ENCODE measurements at places on chromosomes 7 and 10. TPM values are rescaled to one million over a fixed set of nuclear protein-coding genes. Genes with fewer than 3 reads are reported as not detected.

The IFRD1 gene
- 32.8 TPM for polyA plus RNA-seq

The OR9A2 gene
- polyA plus RNA-seq: not detected

The IL15RA gene
- 2.0 TPM for polyA plus RNA-seq

The STAMBPL1 gene
- polyA plus RNA-seq: 8.0 TPM

The CCDC146 gene
- polyA plus RNA-seq: 11.3 TPM

The CCL24 gene
- not detected for polyA plus RNA-seq

DNA sequence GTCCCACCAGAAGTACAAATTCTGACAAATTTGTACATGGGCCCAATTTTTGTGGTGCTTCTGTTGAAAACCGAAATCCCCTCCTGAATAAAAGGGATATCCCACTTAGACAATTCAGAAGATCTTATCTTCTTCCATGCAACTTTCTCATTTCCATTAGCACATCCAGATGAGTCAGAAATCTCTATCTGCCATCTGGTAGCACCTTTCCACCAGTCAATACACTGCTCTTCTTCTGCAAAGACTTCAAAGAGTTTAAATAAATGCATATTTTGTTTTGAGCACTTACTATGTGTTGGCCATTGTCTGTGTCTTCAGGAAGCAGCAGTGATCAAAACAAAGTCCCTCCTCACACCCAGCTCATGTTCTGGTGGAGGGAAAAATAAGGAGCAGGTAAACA, 12.7 kb upstream of the KLF6 start:
- DNase-seq: no peak

- DNase-seq: no peak
Measured at GRCh38 chr10:99765672-99766301, 16.7 kb upstream of the ABCC2 start.

DNA sequence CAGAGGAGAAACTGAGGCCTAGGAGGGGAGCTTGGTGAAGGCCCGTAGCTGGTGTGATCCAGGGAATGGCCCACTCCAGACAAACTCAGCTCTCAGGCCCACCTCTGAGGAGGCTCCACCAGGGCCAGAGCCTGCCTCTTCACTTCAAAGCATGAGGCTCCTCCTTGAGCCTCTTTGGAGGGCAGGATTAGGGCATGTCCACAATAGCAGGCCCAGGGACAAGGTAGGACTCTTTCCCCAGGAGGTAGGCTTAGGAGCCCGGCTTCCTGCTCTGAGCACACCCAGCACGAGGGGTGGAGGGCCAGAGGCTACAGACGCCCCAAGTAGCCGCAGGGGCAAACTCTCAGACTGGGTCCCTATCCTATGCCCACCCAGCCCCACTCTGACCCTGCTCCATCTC, 164.6 kb upstream of the ZMIZ1 start:
- no peak for DNase-seq

DNA sequence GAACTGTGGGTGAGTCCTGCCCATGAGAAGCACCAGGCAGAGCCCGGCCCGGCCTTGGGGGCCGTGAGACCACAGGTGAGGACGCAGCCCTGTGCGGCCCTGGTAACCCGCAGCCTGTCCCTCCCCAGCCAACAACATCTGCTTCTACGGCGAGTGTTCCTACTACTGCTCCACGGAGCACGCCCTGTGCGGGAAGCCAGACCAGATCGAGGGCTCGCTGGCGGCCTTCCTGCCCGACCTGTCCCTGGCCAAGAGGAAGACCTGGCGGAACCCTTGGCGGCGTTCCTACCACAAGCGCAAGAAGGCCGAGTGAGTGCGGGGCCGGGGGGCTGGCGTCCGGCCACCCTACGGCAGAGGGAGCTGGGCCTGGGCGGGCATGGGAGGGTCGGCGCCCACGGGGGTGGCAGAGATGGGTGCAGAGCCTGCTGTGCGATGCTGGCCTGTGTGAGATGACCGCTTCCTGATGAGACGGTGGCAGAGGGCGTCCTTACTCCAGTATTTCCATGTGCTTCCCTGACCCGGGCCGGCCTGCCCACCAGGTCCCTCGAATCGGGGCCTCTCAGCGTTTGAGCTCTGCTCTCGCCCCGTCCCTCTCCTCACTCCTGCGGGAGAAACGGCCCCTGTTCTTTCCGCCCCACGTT, 34.1 kb upstream of the FOXL3 start:
- DNase-seq: no peak

- DNase-seq: no peak
Measured at GRCh38 chr7:2986561-2986960, 57.1 kb downstream of the CARD11 start.

DNA sequence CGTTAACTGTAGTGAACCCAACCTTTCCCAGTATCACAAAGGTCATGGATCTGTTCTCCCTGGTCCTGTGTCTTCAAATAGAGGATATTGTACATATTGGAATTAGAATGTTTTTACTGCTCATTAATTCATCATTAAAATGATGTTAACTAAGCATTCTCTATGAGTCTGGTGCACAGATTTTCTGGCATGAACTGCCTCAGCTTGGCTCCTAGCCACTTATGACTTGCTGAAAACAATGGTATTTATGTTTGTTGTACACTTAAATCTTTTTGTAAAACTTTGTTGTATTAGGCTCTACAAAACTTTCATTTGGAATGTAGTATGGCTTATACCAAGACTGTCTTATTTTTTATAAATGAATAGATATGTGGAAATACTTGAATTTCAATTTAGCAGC, 329.4 kb downstream of the TFEC start:
- no peak for DNase-seq

DNA sequence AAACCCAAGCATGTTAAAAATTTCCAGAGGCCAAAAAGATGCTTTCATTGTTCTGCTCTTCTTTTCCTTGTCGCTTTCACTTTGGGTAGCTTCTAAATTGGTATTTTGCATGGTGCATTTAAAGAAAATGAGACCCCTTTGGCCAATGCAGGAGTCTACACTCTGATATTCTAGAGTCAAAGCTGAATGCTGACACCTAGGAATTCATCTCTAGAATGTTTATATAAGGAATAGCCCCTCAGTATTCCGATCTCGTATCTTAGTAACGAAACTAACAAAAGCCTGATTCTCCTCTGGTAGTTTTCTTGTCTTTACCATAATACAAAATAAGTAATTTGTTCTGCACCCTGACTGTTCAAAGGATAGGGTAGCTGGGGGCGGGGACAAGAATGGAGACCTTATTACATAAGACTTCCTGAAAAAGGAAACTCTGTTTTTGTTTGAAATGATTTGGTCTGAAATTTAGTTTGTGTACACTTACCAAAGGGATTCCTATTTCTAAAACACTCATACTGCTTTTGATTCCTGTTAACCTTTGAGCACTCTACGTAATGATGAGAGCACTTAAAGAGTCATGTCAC, 17.1 kb downstream of the IKZF1 start:
- no peak for DNase-seq

GRCh38 chr10:121362026-121362425, 236.2 kb downstream of the FGFR2 start:
- no peak for DNase-seq

GRCh38 chr10:3672220-3672619, 112.8 kb downstream of the KLF6 start:
- DNase-seq: no peak

GRCh38 chr10:123530166-123530870, 135.8 kb upstream of the GPR26 start:
- no peak for DNase-seq

DNA sequence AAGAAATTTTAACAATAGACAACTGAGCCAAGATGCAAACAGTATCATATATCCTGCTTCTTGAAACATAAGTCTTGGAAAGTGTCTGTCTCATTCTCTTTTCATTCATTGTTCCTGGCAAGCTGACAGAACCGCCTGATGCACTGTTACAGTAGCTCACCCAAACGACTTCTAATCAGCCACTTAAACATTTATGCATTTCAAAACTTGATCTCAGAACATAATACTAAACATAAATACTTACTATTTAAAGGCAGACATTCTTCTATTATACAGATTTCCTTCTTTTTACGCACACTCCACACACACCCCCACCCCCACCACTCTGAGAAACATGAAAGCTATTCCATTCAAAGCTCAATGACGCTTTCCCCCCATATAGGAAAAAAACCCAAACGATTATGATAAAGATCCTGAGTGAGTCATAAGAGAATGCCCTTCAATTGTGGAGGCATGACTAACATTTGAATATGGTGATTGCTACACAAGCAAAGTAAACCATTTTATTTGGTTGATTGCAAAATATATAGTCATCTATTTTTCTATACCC, 30.5 kb downstream of the SHTN1 start:
- DNase-seq: no peak

DNA sequence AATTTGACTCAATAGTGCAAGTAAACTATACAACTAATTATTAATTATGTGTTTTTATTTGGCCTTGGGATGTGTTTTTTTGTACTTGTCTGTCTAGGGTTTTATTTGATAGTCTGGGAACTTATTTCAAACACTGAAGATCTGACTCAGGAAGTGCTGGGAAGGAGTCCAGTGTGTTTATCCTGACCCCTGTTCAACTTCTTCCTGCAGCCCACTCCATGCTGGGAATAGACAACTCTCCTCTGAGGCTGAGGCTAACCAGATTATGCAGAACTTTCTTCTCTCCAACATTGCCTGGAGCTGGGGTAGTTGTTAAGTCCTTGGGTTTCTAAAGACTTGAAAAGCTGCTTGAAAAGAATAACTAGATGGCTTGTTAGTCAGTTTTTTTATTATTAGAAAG, 6.9 kb downstream of the CISD1 start:
- DNase-seq: no peak

- DNase-seq: peak; percentile 28
Measured at GRCh38 chr10:51389415-51390321, 309.7 kb downstream of the CSTF2T start.

GRCh38 chr10:99431190-99431760, 851 bp upstream of the GOT1 start:
- DNase-seq: peak; percentile 58

GRCh38 chr7:106448992-106449859, 164.4 kb upstream of the NAMPT start:
- DNase-seq: no peak

DNA sequence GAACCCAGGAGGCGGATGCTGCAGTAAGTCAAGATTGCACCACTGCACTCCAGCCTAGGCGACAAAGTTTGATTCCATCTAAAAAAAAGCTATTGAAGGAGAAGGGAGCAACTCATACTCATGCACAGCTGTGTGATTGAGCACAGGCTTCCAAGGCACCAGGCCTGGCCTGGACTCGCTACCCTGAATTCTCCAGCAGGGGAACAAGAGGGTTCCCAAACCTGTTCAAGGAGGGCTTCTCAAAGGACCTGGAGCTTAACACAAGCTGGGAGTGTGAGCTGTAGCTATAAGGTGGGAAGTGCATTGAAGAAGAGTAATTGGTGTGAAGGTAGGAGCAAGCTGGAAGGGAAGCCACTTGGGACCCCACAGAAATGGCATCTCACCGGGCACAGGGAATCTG, 15.1 kb upstream of the DDIT4 start:
- DNase-seq: no peak

DNA sequence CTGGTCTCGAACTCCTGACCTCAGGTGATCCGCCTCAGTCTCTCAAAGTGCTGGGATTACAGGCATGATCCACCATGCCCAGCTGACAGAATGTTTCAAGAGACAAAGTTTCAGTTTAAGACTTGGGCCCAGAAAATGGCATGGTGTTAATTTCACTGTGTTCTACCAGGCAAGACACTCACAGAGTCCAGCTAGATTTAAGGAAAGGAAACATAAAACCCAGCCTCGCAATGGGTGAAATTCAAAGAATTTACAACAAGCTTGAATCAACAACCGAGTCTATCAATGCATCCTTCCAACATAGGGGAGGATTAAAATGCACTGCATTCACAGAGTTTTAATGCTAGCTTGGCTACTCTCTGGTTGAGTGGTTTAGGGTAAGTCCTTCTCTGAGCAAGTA, 764.0 kb downstream of the XPNPEP1 start:
- DNase-seq: no peak

DNA sequence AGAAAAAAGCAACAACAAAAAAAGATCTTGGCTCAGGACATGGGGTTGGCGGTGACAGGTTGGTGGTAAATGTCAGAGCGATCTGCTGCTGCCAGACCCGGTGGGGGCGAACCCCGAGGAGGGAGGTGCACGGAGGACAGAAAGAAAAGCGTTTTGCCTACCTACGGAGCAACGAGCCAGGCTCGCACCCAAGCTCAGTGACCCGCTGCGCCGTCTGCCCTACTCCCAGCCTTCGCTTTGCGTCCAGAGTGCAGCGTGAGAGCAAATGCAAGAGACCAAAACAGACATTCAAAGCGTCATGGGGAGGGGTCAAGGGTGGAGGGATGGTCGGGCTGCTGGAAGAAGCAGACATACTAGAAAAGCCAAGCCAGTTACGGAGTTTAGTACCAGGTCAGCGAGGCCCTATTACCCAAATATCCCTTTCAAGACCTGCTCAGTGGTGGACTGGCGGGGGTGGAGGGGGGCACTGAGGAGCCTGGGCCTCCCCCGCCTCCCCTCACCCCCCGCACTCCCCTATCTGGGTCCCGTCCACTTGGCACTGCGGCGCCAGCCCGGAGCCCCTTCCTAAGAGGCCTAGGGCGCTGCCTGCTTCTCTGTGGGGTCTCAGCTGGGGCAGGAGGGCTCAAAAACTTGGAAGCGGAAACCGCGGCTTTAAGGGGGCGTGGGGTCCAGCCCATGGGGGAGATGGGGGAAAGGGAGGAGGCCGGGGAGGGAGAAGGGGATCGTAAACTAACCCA, 66.9 kb downstream of the SLC29A4 start:
- DNase-seq: no peak

GRCh38 chr10:130234171-130234965, 98.2 kb downstream of the GLRX3 start:
- DNase-seq: no peak

DNA sequence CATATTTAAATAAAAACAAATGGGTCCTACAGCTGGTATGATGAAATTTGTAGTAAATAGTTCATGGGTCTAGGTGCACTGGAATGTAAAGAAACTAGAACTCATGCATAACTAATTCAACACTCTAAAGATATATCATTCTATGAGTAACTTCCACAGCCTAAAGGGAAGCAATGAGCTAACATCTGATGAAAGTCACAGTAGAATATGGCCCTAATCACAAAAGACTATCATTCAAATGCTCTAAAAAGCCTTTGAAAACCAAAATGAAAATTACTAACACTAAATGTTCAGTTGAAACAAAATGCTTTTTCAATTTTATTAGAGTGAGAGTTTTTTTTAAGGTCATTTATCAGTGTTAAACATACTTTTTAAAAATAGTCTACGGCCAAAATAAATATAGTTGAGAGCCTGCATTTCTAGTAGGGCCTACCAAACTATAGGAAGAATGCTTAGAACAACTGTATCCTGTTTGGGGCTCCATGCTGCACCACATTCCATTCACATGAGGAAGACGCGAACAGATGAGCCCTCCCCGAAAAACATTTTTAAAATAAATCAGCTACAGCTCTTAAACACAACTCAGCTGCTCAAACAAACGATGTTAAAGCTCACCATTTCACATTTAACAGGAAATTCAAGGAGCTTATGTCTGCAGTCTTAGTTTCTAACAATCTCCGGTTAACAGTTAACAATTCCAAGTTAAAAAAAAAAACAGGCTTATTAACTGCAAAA, 134.5 kb downstream of the NRBF2 start:
- DNase-seq: peak; percentile 76
